Upper lobe of left lung (tissue), 6 donors: ENCODE measurements at places on chromosomes 2 and 18. TPM values are rescaled to one million over a fixed set of nuclear protein-coding genes. Genes with fewer than 3 reads are reported as not detected.

The CCDC85A gene
- 34.3 TPM for total RNA-seq

DNA sequence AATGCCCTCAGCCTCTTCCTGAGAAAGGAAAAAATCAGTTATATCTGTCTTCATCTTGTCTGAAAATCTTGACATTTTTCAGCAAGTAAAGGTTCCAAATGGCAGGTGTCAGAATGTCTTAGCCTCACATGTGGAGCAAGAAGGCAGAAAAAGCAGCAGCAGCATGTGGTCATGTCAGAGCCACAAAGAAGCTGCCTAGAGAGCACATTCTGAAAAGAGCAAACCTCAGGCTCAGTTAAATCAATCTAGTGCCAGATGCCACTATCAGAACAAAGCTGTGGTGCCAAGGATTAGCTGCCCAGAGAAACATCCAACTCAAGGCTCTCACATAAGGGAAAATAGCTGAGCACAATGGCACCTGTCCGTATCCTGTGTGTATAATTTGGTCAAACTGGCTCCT, 105.9 kb downstream of the SRBD1 start:
- DNase-seq = no peak

- DNase-seq = no peak
Measured at GRCh38 chr18:23752796-23753195, 63.5 kb downstream of the LAMA3 start.

- DNase-seq = no peak
Measured at GRCh38 chr2:170836027-170836426, 19.3 kb downstream of the GAD1 start.

DNA sequence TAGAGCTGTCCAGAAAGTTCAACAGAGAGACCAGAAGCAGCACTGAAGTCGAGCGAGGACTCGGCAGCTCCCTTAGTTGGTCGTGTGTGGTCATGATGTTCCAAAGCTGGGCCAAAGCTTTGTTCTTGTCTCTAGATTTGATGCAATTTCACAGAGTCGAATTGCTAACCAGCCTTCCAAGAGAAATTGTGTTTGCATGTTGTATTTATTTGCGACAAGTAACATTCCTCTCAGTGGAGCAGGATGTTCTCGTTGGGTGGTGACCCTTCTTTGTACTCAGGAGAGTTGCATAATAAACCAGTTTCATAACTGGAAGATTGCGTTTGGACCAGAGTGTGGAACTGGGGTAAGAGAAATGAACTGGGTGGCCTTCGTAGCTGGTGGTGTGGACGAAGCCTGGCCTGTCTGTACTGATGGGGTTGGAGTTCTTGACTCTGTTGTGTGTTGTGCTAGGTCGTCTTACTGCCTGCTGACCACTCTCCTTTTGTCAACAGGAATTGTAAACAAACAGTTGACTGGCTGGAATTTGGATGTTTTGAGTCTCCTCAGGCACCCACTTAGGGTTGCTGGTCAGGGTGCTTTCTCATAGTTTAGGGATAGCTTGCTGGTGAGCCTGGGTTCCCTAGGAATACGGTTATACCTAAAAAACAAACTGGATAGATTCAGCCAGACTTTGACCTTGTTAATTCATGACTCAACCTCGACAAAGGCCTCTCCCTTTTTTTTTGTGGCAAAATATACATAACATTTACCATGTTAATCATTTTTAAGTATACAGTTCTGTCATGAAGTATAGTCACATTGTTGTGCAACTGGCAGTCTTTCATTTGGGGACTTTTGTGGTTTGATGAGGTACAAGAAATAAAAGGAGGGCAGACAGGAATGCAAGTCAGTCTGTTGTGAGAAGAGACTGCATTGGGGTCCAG, 28.9 kb upstream of the TOGARAM2 start:
- peak; percentile 27 for DNase-seq

GRCh38 chr2:229456091-229456490, 185.0 kb upstream of the PID1 start:
- DNase-seq = no peak
